Lower lobe of right lung (tissue), 2 donors: ENCODE measurements at places on chromosomes 5 and 9. TPM values are rescaled to one million over a fixed set of nuclear protein-coding genes. Genes with fewer than 3 reads are reported as not detected.

The CDH9 gene
- not detected for total RNA-seq

The PCSK1 gene
- 0.18 TPM for total RNA-seq

The BTNL8 gene
- 5.3 TPM for total RNA-seq

The PCA3 gene
- not detected for total RNA-seq

GRCh38 chr5:176735383-176736265, 74.7 kb upstream of the UNC5A start:
- no peak for DNase-seq
